A673 (cell line): ENCODE measurements at places on chromosomes 2 and 18.

- H3K27ac ChIP-seq: no peak within 1 kb of the TSS
- H3K4me3 ChIP-seq: no peak within 1 kb of the TSS
- H3K36me3 ChIP-seq: no peaks in the 10 kb centered on the region
- DNase-seq: peak; percentile 35
Observed at GRCh38 chr2:201357221-201357620, at the start of gene FLACC1. Gene FLACC1, minus strand, starts transcription at chr2:201357345. Its CDS starts 5,941 bp downstream, at chr2:201351404.

- H3K27ac ChIP-seq: no peak overlapping the region
- H3K27me3 ChIP-seq: no peaks in the 10 kb centered on the region
- H3K36me3 ChIP-seq: no peaks in the 10 kb centered on the region
- H3K4me3 ChIP-seq: no peak overlapping the region
Observed at GRCh38 chr2:146161256-146161882, 1641.5 kb upstream of the ZEB2 start.

DNA sequence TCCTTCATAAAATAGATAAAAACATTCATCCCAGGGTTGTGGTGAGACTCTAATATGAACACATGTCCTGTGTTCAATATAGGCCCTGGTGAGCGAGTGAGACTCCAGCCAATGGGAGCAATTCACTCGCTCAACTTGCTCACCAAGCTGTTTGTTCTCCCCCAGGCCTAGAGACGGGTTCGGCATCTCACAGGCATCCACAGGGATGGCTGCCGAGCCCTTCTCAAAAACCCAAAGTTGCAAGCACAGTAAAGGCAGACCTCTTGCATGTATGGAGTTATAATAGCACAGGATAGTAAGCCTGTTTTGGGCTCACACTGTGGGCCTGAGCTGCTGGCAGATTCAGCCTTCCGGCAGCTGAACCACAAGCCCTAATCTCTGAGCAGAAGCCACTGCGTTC lies 15.7 kb downstream of the PARD6G start:
- H3K27me3 ChIP-seq: no peaks in the 10 kb centered on the region
- DNase-seq: no peak
- no peaks in the 10 kb centered on the region for H3K36me3 ChIP-seq
- no peaks in the 10 kb centered on the region for H3K4me1 ChIP-seq

DNA sequence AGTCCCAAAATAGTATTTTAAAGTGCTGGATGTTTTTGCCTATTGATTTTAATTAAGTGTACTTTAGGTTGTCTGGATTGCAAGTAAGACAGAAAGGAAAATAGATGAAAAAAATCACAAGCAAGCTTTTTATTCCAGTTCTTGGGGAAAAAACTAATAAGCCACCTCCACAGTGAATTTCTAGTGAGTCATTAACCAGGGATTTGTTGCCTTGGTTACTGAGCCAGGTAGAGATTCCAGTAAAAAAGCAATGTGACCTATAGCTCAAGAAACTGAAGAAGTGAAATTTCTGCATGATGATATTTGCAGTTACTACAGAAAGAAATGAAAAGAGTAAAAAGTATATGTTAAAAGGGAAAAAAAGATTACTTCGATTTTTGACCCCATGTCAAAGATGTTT lies 160.6 kb downstream of the METTL4 start:
- H3K36me3 ChIP-seq: no peaks in the 10 kb centered on the region
- peaks cover 67% of the 10 kb centered on the region for H3K27me3 ChIP-seq
- peaks cover 11% of the 10 kb centered on the region for H3K4me1 ChIP-seq
- DNase-seq: no peak
- H3K27ac ChIP-seq: no peak overlapping the region
- H3K4me3 ChIP-seq: no peak overlapping the region
